ENCODE measurements at places on chromosomes 16 and 17. TPM values are rescaled to one million over a fixed set of nuclear protein-coding genes. Genes with fewer than 3 reads are reported as not detected.

GRCh38 chr16:30567991-30568638 is 3.4 kb downstream of the ZNF688 start:
- peaks cover 18% of the 10 kb centered on the region for H3K4me1 ChIP-seq
- no peaks in the 10 kb centered on the region for H3K27me3 ChIP-seq
- no peaks in the 10 kb centered on the region for H3K36me3 ChIP-seq

DNA sequence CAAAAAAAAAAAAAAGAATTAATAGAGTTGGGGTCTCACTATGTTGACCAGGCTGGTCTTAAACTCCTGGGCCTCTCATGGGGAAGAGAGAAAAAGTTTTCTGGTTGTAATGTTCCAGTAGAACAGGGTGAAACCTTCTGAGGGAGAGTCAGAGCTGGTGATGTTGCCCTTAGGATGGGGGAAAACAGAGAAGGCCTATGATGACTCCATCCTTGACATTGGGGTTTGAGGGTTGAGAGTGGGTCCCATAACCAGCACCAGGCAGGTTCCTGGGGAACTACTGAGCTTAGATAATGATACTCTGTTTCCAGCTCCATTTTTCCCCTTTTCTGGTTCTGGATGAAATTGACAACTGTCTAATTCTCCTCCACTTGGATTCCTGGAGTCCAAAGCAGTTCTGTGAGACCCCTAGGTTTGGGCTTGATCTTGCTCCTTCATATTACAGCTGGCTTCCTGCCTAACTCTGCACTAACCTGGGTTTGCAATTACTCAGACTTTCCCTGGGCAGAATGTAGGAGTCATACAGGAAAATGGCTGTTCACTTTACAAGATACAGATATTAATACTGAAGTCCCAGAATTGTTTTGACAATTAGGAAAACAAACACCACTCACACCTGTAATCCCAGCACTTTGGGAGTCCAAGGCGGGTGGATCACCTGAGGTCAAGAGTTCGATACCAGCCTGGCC is 62.8 kb upstream of the B4GALNT2 start:
- DNase-seq: no peak
- no peaks in the 10 kb centered on the region for H3K4me1 ChIP-seq
- no peak overlapping the region for H3K27ac ChIP-seq
- H3K4me3 ChIP-seq: no peak overlapping the region

DNA sequence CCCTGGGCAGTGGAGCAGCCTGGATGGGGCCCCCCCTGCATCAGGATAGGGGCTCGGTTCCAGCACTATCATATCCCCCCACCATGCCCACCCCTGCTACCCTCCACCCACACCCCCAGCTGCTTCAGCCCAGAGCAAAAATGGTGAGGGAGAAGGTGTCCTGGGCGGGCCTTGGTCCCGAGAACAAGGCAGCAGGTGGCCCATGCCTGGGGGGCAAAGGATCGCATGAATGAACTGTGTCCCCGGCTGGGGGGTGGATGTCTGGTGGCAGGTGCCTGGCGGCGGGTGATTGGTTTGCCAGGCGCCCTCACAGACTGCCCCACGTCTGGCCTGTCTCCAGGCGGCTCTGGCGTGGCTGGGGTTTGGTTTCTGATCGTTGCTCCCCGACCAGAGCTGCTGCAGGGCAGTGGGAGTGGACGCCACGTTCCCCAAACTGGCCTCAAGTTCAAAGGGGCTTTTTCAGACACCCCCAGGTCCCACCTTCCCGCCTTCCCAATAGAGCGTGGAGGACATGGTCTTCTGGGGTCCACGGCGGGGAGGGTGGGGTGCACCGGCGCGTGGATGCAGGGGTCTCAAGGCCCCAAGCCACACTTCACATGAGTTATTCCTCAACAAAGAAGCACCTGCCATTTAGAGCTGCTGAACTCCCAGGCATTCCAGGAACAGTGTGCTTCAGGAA is 12.6 kb downstream of the UTS2R start:
- H3K36me3 ChIP-seq: no peaks in the 10 kb centered on the region
- peaks cover 39% of the 10 kb centered on the region for H3K4me1 ChIP-seq
- no peak for DNase-seq
- peaks cover 54% of the 10 kb centered on the region for H3K27me3 ChIP-seq

- H3K27me3 ChIP-seq: no peaks in the 10 kb centered on the region
- H3K4me1 ChIP-seq: no peaks in the 10 kb centered on the region
- no peak overlapping the region for H3K27ac ChIP-seq
- DNase-seq: no peak
These were observed 29.5 kb downstream of the CIITA start for GRCh38 chr16:10906482-10906881.

DNA sequence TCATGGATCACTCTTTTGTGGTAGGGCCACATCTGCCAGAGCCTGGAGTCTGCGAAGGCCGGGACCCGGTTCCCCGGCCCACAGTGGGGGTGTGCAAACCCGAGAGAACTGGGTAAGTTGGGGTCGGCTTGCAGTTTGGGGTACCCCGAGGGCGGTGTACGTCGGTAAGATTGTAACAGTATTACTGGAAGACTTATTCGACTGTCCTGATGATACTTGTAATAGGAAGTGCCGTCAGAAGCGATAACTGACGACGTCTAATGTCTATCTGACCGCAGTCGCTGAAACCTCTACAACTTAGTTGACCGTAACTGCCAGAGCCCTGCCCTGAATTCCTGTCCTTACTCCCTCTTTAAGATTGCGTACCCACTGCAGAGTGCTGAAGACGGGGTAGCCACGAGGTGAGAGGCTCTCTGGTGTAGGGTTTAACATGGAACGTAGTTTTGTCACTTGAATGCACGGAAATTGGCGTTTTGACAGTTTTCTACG is 24.0 kb downstream of the TRPV2 start:
- peak overlapping the region; percentile 47 for H3K27ac ChIP-seq
- H3K4me1 ChIP-seq: peaks cover 56% of the 10 kb centered on the region
- DNase-seq: no peak
- H3K36me3 ChIP-seq: peaks cover 12% of the 10 kb centered on the region

GRCh38 chr16:12637002-12637401 is 166.7 kb downstream of the CPPED1 start:
- H3K4me1 ChIP-seq: no peaks in the 10 kb centered on the region
- H3K27ac ChIP-seq: no peak overlapping the region
- DNase-seq: no peak
- no peaks in the 10 kb centered on the region for H3K27me3 ChIP-seq
- H3K4me3 ChIP-seq: no peak overlapping the region
- no peaks in the 10 kb centered on the region for H3K36me3 ChIP-seq

DNA sequence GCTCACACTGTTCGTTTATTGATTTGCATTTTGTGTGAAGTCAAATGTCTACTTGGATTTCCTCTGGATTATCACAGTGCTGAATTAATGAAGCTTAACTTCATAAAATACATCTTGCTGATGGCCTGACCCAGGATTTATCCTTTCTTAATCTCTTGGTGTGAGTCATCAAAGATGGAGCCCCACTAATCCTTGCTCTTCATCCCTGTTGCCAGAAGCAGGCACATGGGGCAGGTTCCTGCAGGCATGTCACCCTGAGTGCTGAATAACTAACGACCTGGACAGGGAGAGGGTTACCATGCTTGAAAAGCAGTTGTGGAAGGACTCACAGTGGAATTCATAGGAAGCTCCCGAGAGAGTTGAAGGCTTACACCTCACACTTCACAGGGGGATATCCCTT is 56.0 kb upstream of the FA2H start:
- no peak overlapping the region for H3K27ac ChIP-seq
- H3K4me3 ChIP-seq: no peak overlapping the region
- no peak for DNase-seq
- no peaks in the 10 kb centered on the region for H3K27me3 ChIP-seq
- no peaks in the 10 kb centered on the region for H3K36me3 ChIP-seq
- no peaks in the 10 kb centered on the region for H3K4me1 ChIP-seq

GRCh38 chr17:27609611-27610303 is 21.2 kb upstream of the LGALS9 start:
- DNase-seq: no peak
- no peaks in the 10 kb centered on the region for H3K27me3 ChIP-seq
- H3K4me3 ChIP-seq: no peak overlapping the region
- peaks cover 100% of the 10 kb centered on the region for H3K36me3 ChIP-seq
- H3K4me1 ChIP-seq: no peaks in the 10 kb centered on the region

DNA sequence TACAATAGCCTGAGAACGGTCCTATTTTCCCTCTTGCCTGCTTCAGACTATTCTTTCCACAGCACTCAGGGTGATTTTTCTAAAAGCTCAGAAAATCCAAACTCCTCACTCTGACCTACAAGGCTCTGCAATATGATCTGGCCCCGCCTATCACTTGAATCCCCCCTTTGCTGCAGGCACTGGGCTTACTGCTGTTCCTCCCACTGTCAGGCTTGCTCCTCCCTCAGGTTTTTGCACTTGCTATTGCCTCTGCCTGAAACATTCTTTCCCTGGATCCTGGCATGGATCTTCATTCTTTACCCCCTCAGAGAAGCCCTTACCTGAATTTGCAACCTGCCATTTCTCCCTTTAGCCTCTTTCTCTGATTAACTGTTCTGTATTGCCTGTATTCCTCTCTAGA is 52.3 kb downstream of the RPGRIP1L start:
- H3K36me3 ChIP-seq: no peaks in the 10 kb centered on the region
- no peak overlapping the region for H3K27ac ChIP-seq
- H3K4me1 ChIP-seq: no peaks in the 10 kb centered on the region
- no peaks in the 10 kb centered on the region for H3K27me3 ChIP-seq
- no peak overlapping the region for H3K4me3 ChIP-seq
- no peak for DNase-seq

- H3K27me3 ChIP-seq: peaks cover 72% of the 10 kb centered on the region
- H3K4me1 ChIP-seq: no peaks in the 10 kb centered on the region
- H3K36me3 ChIP-seq: no peaks in the 10 kb centered on the region
- H3K27ac ChIP-seq: no peak within 1 kb of the TSS
These were observed at the start of gene NOTUM for GRCh38 chr17:81961087-81961511. Gene NOTUM (minus strand): TSS chr17:81961187. CDS start chr17:81960909, 278 bp downstream.

DNA sequence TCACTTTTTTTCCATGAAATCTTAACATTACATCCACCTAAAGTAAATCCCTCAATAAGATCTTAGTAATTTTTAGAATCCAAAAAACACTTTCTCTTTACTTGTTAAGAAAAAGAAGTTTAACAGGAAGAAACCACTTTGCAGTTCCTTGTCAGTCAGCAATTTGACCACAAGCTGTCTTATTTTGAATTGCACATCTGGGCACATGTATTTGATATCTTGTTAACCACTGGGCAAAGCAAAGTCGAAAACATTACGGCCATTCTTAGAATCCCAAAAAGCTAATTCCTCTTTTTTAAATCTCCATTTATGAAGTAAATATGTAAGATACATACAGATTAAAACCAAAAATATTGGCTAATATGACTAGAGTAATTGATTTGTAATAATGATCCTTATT is 1.1 kb downstream of the ABCA10 start:
- H3K36me3 ChIP-seq: no peaks in the 10 kb centered on the region
- H3K4me1 ChIP-seq: no peaks in the 10 kb centered on the region
- no peaks in the 10 kb centered on the region for H3K27me3 ChIP-seq
- DNase-seq: no peak
- peak overlapping the region; percentile 26 for H3K4me3 ChIP-seq
- H3K27ac ChIP-seq: peak overlapping the region; percentile 24

DNA sequence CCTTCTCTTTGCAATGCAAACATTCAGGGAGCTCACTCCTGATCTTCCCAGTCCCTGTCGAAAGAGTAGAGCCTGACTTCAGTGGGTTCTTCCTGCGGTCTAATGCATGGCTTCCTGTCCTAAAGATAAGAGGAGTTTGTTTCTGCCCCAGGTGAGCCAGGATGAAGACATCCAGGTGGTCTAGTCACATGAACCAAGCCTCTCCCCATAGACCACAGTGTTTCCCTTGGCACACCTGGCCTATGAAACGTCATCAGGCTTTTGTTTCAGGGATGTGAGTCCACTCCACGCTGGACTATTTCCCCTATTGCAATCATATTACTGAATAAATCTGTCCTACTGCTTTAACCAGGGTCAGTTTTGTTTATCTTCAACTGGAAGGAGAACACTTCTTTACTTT is 21.1 kb downstream of the CES1 start:
- no peak overlapping the region for H3K4me3 ChIP-seq
- H3K36me3 ChIP-seq: no peaks in the 10 kb centered on the region
- no peak overlapping the region for H3K27ac ChIP-seq

YBX2 gene
- total RNA-seq: 0.39 TPM

DBNDD1 gene
- total RNA-seq: 1.5 TPM

HOXB3 gene
- total RNA-seq: 14.1 TPM

CCDC40 gene
- 13.8 TPM for total RNA-seq

TBC1D3H gene
- total RNA-seq: 5.9 TPM

Data from tibial nerve (tissue), 4 donors.